ENCODE measurements at places on chromosomes 16 and 17.

GRCh38 chr16:2465653-2466415 is 5.3 kb upstream of the NTN3 start:
- no peak for DNase-seq

DNA sequence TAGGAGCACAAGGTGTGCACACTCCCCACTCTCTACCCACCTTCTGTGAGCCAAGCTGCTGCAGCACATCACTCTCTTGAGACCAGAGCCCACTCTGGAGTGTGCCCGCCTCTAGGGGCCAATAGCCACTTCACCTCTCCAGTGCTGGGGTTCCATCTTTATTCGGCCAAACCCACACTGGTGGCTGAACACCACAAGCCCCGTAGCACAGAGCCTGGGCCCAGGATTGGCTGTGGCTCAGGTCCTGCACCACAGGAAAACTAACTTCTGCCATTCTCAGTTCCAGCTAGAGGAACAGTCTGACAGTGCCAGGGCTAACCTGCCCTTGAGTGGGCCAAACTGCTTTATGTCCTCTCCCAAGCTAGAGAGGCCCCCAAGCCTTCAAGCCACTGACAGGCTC is 111.0 kb upstream of the TOX3 start:
- no peak for DNase-seq

GRCh38 chr16:74560912-74561311 is 46.0 kb downstream of the GLG1 start:
- DNase-seq: no peak

GRCh38 chr16:56288019-56288418 is 96.7 kb downstream of the GNAO1 start:
- no peak for DNase-seq

DNA sequence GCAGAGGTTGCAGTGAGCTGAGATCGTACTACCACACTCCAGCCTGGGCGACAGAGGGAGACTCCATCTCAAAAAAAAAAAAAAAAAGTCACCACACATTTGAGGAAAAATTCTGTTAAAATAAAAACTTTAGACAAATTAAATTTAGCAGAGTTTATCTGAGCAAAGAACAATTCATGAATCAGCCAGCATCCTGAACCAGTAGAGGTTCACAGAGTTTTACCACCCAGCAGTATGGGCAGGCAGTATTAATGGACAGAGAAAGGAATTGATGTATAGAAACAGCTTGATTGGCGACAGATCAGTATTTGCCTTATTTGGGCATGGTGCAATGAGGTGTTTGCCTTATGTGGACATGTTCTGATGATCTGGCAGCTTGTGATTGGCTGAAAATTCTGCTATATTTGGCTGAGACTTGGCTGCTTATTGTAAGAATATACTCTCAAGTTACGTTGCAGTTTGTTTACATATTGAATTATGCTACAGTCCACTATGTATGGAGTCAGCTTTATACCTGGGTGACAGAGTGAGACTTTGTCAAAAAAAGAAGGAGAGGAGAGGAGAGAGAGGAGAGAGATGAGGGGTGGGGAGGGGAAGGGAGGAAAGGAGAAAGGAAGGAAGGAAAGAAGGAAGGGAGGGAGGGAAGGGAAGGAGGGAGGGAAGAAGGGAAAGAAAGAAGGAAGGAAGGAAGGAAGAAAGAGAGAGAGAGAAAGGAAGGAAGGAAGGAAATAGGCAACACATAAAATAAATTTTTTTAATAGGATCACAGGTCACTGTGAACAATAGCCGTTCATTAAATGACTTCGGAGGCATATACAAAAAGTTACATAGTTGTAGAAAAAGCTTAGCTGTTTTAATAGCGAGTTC is 14.6 kb downstream of the ABCC3 start:
- no peak for DNase-seq

DNA sequence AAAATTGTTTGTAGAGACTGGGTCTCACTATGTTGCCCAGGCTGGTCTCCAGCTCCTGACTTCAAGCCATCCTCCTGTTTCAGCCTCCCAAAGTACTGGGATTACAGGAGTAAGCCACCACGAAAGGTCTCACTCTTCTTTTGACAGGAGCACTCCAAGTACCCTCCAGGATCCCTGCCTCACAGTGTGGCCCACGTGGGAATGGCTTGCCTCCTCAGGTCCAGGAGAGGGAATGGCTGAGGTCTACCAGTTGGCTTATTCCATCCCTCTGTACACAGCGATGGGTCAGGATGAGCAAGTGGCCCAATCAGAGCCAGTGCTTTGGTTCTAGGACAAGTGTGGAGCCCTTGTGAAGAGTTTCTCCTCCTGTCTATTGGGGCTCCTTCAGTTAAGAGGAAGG is 73.7 kb upstream of the ZNF423 start:
- DNase-seq: no peak

DNA sequence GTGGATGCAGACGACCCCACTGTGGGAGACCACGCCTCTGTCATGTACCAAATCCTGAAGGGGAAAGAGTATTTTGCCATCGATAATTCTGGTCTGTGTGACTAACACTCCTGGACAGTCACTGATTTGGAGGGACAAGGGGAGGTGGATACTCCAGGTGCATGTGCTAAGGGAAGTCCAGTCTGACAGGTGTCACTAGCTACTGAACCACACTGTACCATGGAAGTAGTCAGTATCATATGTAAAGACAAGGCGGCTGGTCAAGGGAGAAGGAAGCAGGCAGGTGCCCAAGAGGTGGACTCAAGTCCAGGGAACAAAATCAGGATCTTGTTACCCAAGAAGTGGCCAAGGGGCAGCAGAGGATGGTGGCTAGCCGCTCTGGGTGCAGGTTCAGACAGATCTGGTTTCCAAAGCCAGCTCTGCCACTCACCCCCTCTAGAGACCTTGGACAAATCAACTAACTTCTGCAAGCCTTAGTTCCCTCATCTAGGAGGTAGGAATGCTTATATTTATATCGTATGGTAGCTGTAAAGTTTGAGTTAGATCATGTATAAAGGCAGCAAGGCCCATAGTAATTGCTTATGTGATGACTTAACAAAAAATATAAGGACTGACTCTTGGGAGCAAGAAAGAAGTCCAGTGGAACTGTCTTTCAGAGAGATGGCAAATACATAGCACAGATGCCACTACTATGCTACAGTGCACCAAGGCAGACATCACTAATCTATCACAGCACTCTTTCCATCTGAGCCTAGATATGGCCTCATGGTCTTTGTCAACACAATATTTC is 22.1 kb downstream of the CDH5 start:
- DNase-seq: no peak

- DNase-seq: no peak
Measured at GRCh38 chr16:17213974-17214373, 256.8 kb downstream of the XYLT1 start.

DNA sequence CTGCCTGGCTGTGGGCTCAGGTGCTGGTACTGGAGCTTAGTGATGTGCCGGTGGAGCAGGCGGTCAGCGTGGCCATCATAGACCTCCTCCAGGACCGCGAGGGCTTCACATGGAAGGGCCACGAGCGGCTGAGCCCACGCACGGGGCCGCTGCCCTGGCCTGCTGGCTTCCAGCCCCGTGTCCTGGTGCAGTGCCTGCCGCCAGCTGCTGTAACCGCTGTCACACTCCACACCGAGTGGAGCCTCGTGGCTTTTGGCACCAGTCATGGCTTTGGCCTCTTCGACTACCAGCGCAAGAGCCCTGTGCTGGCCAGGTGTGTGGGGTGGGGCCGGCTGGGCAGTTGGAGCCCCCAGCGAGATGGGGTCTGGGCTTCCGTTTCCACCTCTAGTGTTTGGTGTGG is 12.0 kb downstream of the LLGL1 start:
- DNase-seq: no peak

DNA sequence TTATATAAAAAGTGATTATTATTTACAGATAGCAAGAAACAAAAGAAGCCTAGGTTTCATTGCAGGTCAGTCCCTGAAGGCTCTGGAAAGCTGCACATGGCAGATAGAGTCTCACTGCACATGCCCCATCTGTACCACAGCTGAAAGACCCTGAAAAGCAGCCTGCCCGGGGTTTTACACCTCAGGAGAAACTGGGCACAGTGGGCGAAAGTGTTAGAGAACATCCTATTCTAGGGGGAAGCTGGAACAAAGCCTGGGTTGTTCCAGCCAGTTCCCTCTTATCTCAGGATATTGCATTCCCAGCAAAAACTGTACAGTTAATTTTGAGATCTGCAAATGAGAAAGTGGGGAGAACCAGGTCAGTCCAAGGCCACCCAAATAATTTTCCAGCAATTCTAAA is 419.7 kb downstream of the CNTNAP4 start:
- no peak for DNase-seq

GRCh38 chr16:53282975-53283946 is 151.0 kb upstream of the RBL2 start:
- DNase-seq: peak; percentile 44

GRCh38 chr17:65544672-65545071 is 16.8 kb downstream of the AXIN2 start:
- no peak for DNase-seq

DNA sequence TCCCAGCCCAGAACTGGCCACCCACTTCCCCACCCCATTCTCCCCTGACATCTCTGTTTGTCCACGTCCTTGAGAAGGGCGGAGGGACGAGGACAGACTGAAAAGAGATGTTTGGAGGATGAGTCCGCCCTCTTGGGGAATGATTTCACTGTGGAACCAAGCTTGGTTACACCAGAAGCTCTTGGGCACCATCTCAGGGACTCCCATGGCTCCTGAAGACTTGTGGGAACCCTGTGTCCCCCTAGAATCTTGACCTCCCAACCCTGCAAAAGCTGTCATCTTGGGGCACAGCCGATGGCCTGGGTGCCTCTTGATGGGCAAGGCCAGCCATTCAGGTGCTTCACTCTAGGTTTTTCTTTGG is 25.9 kb upstream of the LITAF start:
- DNase-seq: no peak

DNA sequence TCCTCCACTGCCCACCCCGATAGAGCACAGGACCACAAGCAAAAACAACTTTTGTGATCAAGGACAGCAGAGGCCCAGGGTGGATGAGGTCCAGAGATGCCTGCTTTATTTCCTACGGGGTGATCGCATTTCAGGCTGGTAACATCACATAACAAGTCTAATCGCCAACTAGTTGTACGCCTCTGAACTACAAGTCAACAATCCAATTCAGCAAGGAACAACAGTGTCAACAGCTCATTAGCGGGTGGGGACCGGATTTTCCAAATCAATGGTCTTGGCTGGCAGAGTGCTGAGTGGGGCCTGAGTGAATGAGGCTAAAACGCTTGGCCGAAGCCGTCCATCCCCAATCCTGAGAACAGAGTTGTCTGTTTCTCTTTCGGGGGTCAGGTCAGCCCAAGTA is 17.1 kb downstream of the MRM3 start:
- DNase-seq: no peak

- DNase-seq: no peak
Measured at GRCh38 chr16:88763502-88764053, 21.4 kb downstream of the PIEZO1 start.

GRCh38 chr17:62101090-62101489 is 36.0 kb upstream of the MED13 start:
- no peak for DNase-seq

GRCh38 chr17:44794851-44795413 is 35.2 kb downstream of the GJC1 start:
- peak; percentile 59 for DNase-seq

DNA sequence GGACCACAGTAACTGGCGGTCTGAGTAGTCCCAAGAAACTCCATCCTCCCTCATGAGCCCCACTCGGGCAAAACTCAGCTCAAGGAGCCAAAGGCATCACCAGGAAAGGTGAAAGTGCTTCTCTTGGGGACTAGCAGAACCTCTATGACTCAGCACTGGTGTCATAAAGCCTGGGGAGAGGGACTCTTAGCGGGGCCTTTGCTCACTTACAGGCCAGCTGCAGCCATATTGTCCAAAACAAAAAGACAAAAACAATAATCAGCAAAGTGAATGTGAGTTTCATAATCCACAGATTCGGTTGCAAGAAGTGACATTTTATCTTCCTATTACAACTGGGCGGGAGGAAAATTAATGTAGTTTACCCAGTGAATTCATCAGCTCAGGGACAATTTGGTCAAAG is at the start of gene TEKT5:
Gene TEKT5 (minus strand): TSS at position 101 of the 400 bp plus-strand sequence. CDS start 57 bp downstream, at position 44.
- no peak for DNase-seq

DNA sequence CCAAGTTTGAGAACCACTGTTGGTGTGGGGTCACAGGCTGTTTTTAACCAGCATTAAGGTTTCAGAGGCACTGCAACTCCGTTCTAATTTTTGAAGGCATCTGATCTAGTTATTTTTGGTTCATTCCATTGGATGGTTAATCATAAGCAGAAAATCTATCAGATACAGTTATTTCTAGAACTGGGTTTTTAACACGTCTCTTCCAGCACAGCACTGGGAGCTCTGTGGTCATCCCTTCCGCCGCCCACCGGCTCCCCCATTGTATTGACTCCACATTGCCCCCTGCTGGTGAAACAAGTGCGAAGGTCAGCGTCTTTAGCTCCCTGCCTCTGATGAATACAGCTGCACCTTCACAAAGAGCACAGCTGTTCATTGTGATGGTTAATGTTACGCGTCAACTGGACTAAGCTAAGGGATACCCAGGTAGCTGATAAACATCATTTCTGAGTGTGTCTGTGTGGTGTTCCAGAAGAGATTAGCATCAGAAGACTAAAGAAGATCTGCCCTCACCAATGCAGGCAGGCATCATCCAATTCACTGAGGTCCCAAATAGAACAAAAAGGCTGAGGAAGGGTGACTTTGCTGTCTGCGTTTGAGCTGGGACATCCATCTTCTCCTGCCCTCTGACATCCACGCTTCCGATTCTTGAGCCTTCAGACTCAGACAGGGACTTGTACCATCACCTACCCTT is 8.5 kb downstream of the CCL18 start:
- peak; percentile 83 for DNase-seq

- DNase-seq: peak; percentile 15
Measured at GRCh38 chr17:71057448-71057847, 888.1 kb downstream of the KCNJ2 start.

DNA sequence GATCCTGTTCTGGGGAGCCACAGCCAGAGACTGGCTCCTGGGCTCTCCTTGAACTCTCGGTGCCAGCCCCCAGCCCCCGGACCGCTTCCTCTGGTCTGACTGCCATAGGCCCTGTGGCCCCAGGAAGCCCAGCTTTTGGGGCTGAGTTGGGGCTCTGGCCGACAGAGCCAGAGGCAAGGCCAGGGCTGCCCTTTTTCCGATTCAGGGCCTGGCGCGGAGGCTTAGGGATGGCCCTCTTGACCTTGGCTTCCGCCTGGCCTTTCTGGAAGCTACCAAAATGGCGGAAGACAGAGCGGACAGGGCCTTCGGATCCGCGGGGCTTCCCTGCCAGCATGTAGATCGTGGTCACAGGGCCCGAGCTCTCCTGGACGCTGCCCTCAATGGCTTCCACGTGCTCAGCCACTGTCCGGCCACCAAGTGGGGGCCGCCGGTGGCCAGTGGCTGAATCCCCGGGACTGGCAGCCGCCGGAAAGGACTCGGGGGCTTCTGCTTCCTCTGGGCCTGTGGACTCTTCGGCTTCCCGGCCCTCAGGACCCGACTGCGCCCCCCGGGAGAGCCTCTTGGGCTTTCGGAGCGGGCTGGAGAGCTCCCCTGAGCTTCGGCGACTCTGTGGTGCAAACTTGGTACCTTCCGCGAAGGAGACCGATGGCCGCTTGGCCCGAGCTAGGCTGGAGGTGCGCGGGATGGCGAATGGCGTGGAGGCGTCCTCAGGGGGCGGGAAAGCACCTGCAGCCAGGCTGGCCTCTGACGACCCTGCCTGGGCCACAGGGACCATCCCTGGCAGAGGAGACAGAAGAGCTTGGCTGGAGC is 6.4 kb upstream of the SLC43A2 start:
- no peak for DNase-seq

- DNase-seq: no peak
Measured at GRCh38 chr17:41360296-41360995, 9.2 kb downstream of the KRT33B start.

Measured in OCI-M1 (cell line).